ENCODE measurements at places on chromosomes 1 and 21. TPM values are rescaled to one million over a fixed set of nuclear protein-coding genes. Genes with fewer than 3 reads are reported as not detected.

The CCDC185 gene
- not detected for total RNA-seq

The ALX3 gene
- not detected for total RNA-seq

The NBPF10 gene
- total RNA-seq = 2.3 TPM

The DPT gene
- 11.8 TPM for total RNA-seq

The PLD5 gene
- not detected for total RNA-seq

The WASF2 gene
- 18.6 TPM for total RNA-seq

The DHDDS gene
- total RNA-seq = 70.6 TPM

The VN1R5 gene
- not detected for total RNA-seq

- DNase-seq = peak; percentile 54
Observed at GRCh38 chr1:2019172-2019543, at the start of gene GABRD. GABRD (plus strand) TSS chr1:2019345; CDS start chr1:2019424, 79 bp downstream.

DNA sequence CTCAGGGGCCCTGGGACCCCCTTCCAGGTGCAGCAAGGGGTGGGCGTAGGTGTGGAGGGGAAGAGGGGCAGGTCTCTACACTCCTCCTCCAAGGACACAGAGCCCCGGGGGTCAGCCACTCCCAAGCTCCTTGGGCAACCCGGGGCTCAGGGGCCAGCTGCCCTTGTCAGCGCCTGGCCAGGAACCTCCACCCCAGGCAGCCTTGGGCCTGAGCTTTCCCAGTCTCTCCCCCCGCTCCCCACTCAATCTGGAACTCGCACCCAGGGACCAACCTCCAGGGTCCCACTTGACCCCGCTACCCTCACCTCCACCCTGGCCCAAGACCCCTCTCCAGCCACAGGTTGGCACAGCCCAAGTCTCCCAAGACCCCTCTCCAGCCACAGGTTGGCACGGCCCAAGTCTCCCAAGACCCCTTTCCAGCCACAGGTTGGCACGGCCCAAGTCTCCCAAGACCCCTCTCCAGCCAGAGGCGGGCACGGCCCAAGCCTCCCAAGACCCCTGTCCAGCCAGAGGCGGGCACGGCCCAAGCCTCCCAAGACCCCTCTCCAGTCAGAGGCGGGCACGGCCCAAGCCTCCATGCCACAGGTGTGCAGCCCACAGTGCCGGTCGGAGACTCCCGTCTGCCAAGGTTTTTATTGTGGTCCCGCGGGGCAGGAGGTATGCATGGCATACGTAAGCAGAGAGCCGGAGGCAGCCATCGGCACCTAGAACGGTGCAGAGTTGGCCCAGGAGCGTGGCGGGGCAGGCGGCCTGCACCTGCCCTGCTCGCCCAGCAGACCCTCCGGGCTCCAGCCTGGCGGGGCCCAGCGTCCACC lies 3.0 kb downstream of the TNFRSF4 start:
- no peak for DNase-seq

GRCh38 chr1:79388694-79389361 lies 382.3 kb upstream of the ADGRL4 start:
- DNase-seq = no peak

DNA sequence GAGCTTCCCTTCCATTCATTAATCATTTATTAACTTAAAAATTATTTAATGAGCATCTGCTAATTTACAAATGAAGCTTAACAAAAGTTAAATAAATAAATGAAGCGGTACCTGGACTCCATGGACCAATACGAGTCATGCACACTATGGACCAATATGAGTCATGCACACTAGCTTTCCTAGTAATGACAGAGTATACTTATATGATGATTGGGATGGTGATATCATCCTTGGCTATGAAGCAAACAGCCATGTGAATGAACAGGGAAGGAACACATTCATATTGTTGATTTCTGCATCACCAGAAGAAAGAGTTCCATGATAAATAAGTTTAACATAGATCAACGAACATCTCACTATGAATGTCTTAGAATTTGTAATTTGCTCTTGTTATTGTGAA lies 109.9 kb downstream of the SPAG17 start:
- peak; percentile 69 for DNase-seq

DNA sequence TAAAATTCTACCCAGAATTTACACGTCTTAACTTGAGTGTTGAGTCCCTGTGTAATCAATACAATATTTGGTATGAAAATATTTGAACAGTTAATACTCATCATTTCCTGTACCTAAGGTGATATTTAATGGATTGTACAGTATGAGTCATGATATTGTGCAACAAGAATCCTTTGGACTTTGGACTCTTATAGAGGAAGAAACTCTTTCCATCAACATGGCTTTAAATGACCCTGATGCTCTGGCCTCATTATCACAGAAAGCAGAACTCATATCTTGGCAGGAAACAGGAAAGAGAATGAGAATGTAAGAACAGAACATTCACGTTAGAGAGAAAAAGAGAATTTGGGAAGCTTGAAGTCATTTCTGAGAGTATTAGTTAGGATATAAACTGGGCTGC lies 168.8 kb upstream of the B3GALT2 start:
- DNase-seq = peak; percentile 23

- peak; percentile 39 for DNase-seq
Observed at GRCh38 chr21:45877821-45878469, 103.6 kb upstream of the COL6A1 start.

DNA sequence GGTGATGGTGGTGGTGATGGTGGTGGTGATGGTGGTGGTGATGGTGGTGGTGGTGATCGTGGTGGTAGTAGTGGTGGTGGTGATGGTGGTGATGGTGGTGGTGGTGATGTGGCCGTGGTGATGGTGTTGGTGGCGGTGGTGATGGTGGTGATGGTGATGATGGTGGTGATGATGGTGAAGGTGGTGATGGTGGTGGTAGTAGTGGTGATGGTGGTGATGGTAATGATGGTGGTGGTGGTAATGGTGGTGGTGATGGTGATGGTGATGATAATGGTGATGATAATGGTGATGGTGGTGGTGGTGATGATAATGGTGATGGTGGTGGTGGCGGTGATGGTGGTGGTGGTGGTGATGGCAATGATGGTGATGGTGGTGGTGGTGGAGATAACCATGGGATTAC lies 6.8 kb upstream of the COL6A2 start:
- no peak for DNase-seq

- peak; percentile 97 for DNase-seq
Observed at GRCh38 chr1:26275580-26276431, 4.1 kb upstream of the SH3BGRL3 start.

GRCh38 chr21:44527156-44527982 lies 12.6 kb downstream of the KRTAP10-1 start:
- no peak for DNase-seq

All from GM23248 (cell line).